Prostate gland (tissue), 2 donors: ENCODE measurements at places on chromosomes 1 and 21. TPM values are rescaled to one million over a fixed set of nuclear protein-coding genes. Genes with fewer than 3 reads are reported as not detected.

The S100A9 gene
- 25.6 TPM for total RNA-seq

The KIF2C gene
- 3.5 TPM for total RNA-seq

The ANGPTL1 gene
- total RNA-seq: 18.9 TPM

The FCER1G gene
- total RNA-seq: 3.6 TPM

The LMX1A gene
- total RNA-seq: not detected

The HSD11B1 gene
- total RNA-seq: 9.3 TPM

The AQP10 gene
- total RNA-seq: 0.27 TPM

The KRTAP22-2 gene
- not detected for total RNA-seq

The MAP3K21 gene
- 4.7 TPM for total RNA-seq

The KCNJ9 gene
- 0.51 TPM for total RNA-seq

The RIIAD1 gene
- not detected for total RNA-seq

The MTARC1 gene
- 5.7 TPM for total RNA-seq

The LRRC71 gene
- 3.7 TPM for total RNA-seq

The MSTO1 gene
- 17.7 TPM for total RNA-seq

The RORC gene
- 51.8 TPM for total RNA-seq

The ARMH1 gene
- total RNA-seq: 1.0 TPM

The TAS1R1 gene
- not detected for total RNA-seq

The WDR47 gene
- 6.4 TPM for total RNA-seq

The RGS16 gene
- 1.5 TPM for total RNA-seq

The OR6N1 gene
- not detected for total RNA-seq

The CD53 gene
- total RNA-seq: 5.7 TPM
